ENCODE measurements at places on chromosomes 1 and 21.

- no peak for DNase-seq
Observed at GRCh38 chr1:58038574-58038973, 508.0 kb downstream of the OMA1 start.

DNA sequence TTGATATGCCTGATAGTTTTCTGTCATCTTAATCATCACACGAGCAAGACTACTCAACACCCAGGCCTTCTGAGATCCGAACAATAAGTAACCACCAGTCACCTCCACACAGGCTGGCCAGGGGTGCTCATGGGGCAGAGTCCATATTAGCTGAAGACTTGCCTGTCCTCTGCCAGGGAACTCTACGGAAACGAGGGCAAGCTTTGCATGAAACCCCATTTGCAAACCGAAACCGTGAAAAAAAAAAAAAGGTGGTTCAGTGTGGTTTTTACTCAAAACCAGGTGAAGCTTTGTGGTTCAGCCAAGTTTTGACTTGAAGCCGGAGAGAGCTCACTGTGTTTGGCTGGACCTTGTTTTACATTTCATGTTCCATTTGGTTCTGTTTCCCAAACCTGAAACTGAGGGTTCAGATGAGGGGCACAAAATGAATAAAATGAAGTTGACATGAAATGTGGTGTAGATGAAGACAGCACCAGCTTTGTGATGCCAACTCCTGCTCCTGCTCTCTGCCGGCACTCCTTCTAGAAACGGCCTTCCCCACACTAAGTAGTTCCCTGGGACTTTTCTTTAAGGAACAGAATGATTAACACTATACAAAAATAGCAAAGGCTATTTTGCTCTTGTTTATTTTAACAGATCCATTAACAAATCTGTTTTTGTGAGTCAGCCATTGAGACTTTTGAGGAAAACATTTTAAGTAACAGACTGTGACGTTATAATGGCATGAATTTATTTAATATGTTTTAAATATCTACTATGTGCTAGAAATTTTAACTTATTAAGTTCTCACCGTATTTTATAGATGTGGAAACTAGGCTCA, 74.7 kb downstream of the RUNX1 start:
- no peak for DNase-seq

DNA sequence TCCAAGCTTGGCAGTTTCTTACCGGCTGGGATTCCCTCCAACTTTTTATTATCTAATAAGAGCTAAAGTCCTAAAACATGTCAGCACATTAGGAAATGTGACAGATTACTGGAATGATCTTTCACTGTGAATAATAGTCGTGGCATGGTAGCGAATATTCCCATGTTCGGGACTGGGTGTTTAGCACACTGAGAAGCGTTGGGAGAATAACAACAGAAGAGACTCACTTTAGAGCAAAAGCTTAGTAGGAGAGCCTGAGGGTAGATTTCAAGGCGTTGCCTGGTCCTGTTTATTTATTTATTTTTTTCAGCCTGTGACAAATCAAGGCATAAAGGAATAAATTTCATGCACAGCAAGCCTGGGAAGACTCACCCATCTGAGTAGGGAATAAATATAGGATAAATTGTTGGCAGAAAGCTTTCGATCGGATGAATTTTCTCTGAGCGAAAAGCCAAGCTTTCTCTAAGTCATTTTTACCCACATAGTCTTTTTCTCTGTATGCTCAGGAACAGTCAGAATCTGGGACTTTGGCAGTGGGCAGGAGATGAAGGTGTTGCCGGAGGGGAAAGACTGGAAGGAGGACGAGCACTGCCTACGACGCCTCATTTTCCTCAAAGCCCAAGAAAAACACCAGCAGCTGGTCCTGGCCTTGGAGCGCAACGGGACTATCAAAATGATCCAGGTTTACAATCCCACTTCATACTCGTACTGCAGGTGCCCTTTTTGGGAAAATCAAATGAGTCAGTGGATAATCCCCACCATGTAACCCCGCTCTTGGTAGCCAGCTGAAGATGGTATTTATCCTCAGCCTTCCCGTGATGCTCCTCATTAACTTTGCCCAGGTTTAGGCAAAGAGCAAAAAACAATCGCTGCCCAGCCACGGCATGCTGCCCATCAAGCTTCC, 97.2 kb downstream of the WDR64 start:
- no peak for DNase-seq

DNA sequence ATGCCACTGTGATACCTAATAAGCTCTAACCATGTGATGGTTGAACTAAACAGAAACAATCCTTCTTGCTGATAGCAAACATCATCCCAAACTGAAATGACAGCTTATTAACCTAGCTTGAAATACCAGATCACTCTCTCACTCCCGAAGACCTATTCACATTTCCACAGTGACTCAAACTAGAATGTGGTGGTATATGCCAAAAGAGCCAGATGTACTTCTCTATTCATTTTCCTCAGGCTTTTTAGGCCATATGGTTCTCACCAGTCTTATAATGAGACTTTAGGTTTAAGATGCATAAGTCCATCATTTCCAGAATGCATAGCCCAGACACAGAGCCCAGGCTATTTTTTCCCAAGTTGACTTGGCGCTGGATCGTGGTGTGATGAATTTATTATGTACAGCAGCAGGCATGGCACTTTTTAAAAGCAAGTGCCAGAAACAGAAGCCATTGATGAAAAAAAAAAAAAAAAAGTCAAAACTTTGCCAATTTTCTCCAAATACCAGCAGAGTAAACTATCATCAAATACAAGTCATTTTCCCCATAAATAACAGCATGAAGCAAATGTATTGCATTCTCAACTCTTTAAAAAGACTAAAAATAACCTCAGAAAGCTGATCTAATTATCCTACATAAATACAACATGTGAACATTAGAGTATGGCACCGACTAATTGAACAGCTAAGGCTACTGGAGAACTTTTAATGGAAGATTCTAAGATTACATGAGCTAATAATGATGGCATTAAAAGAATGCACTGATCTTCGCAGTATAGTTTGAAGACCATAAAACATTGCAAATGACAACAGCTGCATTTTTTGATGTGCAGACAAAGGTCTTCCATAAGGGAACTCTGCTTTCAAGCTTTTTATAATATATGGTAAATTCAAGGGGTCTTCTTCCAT, 365.4 kb downstream of the LRRIQ3 start:
- no peak for DNase-seq

- no peak for DNase-seq
Observed at GRCh38 chr1:209737118-209737505, 18.7 kb upstream of the TRAF3IP3 start.

DNA sequence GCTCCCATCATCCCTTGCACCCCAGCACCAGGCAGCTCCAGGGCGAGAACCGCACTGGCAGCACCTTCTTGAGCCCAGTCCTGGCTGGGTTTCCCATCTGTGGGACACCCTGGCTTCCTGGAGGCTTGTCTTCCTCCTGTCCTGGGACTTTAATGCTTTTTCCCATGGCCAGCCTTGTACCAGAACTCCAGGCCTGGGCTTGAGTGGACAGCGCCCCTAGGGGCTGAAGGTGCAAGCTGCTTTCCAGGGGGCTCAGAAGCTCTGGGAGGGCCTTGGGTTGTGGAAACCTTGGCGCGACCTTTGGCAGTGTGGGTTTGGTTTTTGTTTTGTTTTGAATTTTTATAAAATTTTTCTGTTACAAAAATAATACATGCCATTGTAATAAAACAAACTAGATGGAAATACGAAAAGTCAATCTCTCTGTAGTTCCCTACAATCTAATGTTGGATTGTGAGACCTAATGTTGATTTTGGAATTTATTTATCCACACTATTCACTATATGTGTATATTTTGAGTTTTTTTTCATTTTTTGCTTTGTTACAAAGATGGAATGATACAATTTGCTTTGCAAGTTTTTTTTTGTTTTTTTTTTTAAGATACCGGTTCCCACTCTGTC, 33.8 kb upstream of the RPL11 start:
- no peak for DNase-seq

GRCh38 chr1:94039871-94040569, 80.9 kb downstream of the ABCA4 start:
- no peak for DNase-seq

All from NCI-H187 treated with DMSO at 0.1 percent for 48 hours (cell line).